ENCODE measurements at places on chromosomes 6 and 20.

DNA sequence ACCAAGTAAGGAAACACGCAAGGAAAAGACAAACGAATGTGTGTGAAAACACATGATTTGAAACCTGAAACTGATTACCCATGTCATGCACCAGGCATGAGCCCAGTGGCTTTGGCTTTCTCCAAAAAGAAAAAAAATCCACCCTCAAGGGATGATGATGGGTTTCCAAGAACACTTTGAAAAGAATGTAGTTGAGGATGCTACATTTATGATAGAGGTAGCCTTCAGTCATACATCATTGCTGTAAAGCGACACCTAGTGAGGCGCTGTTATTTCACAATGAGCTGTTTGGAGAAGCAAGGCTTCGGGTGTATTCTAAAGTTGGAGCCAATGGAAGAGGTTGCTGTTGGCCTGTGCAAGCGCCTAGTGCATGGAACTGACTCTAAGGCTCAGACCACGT, 124.9 kb downstream of the SCML4 start:
- H3K27ac ChIP-seq = no peak overlapping the region
- no peaks in the 10 kb centered on the region for H3K27me3 ChIP-seq
- H3K36me3 ChIP-seq = no peaks in the 10 kb centered on the region

- no peaks in the 10 kb centered on the region for H3K36me3 ChIP-seq
- no peak overlapping the region for H3K27ac ChIP-seq
- H3K4me3 ChIP-seq = no peak overlapping the region
- no peak for DNase-seq
Measured at GRCh38 chr6:110537208-110538123, 61.1 kb upstream of the SLC22A16 start.

DNA sequence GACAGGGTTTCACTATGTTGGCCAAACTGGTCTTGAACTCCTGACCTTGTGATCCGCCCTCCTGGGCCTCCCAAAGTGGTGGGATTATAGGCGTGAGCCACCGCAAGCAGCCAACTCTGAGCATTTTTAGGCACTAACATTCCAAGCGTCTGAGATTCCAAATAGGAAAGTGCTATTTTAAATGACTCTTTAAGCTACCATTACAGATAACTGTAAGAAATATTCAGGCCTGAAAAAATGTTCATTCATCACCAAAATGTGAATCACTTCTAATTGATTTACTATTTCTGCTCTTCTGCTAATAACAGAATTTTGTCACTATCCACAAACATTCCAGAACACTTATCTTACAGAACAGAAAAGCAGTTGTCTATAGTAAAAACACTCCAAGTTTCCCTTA, 106.5 kb downstream of the BACH2 start:
- no peak for DNase-seq
- no peaks in the 10 kb centered on the region for H3K4me1 ChIP-seq
- H3K27me3 ChIP-seq = no peaks in the 10 kb centered on the region
- no peaks in the 10 kb centered on the region for H3K36me3 ChIP-seq
- no peak overlapping the region for H3K4me3 ChIP-seq
- no peak overlapping the region for H3K27ac ChIP-seq

DNA sequence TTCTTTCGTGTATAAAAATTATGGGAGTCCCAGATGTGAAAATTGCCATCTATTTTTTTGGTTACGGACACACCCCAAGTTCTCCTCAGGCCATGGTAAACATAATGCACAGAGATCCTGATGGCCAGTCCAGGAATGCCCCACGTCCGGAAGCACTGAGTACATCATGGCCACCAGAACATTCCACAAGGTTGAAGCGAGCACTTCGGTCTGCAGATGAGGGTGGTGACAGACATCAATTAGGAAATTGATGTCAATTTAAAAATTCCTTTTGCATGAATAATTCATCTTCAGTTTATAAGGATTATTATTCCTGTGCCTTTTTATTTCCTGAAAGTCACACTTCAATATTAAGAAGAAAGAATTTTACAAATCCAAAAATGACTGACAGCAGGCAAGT, 13.2 kb upstream of the EXOC2 start:
- H3K36me3 ChIP-seq = no peaks in the 10 kb centered on the region
- no peak overlapping the region for H3K27ac ChIP-seq
- H3K4me1 ChIP-seq = no peaks in the 10 kb centered on the region

DNA sequence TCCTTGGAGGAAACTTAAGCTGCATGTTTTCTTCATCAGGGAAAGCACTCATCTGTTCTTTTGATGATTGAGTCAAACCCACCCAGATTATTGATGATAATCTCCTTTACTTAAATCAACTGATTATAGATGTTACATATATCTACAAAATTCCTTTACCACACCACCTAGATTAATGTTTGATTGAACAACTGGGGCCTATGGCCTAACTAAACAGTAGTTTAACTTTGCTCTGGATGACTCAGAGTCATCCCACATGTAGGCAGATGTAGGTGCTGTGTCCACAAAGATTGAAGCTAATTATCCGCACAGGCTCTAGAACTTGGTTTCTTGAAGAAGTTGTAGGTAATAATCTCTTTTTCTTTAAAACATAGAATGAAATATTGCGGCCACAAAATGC, 42.2 kb downstream of the PKIB start:
- H3K4me1 ChIP-seq = no peaks in the 10 kb centered on the region
- no peaks in the 10 kb centered on the region for H3K36me3 ChIP-seq
- no peak overlapping the region for H3K27ac ChIP-seq
- H3K27me3 ChIP-seq = no peaks in the 10 kb centered on the region

DNA sequence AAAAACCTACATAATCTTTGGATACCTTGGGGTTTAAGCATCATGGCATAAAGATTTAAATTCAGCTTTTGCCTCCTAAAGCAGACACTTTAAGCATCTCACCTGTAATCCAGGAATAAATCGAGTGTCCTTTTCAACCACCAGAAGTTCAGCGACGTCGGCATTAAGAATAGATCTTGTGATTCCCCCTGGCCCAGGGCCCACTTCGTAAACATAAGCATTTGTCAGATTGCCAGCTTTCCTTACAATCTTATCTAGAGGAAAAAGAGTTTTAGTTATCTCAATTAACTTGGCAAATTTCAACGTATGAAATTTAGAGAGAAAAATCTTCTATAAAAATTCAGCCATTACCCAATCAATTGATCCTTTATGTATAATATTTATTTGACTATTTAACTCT, 3.2 kb downstream of the TFB1M start:
- no peaks in the 10 kb centered on the region for H3K4me1 ChIP-seq
- no peaks in the 10 kb centered on the region for H3K36me3 ChIP-seq
- H3K27ac ChIP-seq = no peak overlapping the region
- no peak for DNase-seq
- H3K4me3 ChIP-seq = no peak overlapping the region

DNA sequence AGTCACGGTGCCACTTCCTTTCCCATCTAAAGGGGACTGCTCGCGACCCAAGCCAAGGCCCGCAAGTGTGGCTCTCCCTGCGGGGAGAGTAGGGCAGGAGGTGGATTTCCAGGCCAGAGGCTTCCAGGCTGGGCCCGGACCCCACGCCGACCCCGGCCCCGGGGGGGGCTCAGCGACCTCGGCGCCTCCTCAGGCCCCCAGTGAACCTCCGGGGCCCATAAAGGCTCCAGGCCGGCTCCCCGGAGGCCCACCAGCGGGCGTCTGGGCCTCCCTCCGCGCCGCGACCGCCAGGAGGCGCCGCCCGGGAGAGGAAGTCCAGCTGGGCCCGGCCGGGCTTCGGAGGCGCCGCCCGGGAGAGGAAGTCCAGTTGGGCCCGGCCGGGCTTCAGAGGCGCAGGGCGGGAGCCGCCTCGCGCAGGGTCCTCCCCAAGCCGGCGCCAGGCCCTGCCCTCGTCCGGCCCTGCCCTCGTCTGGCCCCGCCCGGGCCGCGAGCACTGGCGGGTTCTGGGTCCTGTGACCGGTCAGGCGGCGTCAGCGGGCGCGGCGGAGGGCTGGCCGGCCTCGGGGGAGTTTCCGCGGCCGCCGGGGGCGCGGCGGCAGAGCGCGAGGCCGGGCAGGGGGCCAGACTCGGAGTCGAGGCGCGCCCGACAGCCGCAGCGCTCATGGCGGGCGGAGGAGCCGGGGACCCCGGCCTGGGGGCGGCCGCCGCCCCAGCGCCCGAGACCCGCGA, at the start of gene RAB32:
Gene RAB32 (plus strand): TSS at position 623 of the 729 bp plus-strand sequence. CDS start 39 bp downstream, at position 662.
- peaks cover 22% of the 10 kb centered on the region for H3K4me1 ChIP-seq
- H3K27me3 ChIP-seq = no peaks in the 10 kb centered on the region
- DNase-seq = peak; percentile 98
- H3K36me3 ChIP-seq = no peaks in the 10 kb centered on the region
- H3K4me3 ChIP-seq = peak within 1 kb of the TSS; percentile 79

DNA sequence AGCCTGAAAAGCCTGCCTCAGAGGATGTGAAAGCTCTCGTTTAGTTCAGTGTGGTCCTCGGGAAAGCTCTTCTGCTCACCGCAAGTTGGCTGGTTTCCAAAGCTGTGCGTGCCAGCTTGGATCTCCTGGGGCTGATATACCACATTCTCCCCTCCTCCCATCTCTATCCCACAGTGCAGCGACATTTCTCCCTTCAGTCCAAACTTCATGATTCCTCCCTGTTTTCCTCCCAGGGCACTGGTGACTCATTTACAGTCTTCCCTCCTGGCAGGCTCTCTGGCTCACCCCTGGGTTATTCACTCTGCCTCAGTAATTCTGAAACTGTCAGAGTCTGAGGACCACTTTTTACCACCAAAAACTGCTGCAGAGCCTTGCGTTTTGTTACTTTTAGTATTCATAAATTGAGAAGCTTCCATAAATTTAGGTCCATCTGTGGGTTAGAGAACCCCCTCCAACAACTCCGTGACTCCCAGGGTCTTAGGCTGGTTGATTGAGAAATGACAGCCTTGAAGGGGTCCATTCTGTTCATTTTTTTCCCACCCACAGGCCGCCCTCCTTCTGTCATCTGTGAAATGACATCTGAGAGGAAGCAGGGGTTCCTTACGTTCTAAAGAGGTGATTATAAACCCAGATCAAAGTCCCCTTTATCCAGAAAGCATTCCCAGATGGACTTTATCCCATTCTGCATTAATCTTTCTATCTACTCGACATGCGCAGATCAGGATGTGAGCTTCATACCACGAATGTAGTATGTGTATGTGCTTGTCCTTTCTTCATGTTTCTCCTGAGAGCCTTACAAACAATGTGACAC, 6.1 kb downstream of the TRIM10 start:
- no peaks in the 10 kb centered on the region for H3K36me3 ChIP-seq
- no peak for DNase-seq
- H3K27me3 ChIP-seq = peaks cover 25% of the 10 kb centered on the region
- H3K4me1 ChIP-seq = peaks cover 3% of the 10 kb centered on the region

DNA sequence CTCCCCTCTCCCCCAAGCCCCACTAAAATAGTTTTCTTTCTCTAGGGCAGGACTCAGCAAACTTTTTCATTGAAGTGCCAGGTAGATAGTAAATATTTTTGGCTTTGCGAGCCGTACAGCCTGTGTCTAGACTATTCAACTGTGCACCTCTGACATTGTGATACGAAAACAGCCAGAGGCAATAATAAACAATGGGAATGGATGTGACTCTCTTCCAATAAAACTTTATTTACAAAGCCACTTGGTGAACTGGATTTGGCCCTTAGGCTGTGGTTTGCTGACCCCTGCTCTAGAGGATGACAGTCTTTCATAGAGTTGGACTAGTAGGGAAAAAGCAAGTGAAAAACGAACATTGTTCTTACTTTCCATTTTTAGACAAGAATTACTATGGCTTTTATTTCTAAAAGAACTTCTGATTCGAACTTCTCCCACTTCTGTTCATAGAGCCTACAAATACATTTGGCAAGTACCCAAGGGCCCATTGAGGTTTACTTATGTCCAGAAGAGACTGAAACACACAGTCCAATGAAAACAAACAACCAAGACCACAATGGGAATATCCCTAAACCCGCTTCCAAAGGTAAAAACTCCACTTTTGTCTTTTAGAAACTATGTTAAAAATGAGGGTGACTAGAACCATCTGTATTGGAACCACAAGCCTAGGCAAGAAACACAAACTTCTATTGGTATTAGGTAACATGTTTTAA, 46.4 kb upstream of the CDKAL1 start:
- peaks cover 55% of the 10 kb centered on the region for H3K36me3 ChIP-seq
- H3K4me3 ChIP-seq = no peak overlapping the region
- no peaks in the 10 kb centered on the region for H3K27me3 ChIP-seq
- H3K27ac ChIP-seq = no peak overlapping the region

DNA sequence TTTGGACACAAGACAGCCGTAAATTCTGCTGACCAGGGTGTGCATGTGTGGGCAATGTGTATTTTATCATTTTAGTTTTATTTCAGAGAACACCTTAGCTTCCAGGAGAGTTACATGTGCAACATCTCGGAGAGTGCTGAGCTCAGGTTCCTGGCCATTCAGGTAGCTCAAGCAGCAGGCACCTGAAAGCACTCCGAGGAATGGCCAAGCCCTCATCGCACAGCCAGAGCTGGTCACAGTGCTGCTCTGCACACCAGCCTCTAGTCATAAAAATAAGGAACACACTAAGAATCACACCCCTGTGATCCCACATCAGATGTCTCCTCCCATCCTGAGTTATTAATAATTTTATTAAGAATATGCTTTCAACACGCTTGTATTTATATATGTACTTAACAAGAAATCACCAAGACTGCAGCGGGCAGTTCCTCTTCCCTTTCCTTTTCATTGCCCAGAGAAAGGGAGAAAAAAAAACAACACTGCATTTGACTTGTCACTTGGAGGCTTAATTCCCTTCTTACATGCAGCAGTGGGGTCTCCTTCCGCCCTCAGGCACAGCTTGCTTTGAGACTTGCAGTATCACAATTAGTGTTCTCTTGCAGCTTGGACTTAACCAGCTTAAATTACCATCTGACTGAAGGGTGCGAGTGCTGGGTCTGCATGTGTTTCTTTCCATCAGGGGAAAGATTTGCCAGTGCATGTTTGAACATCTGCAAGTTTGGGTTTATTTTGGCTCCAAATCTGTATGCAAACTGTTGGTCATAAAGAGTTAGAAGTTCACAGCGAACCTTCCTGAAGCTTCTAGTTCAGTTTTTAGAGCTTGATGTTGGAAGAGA, 36.0 kb upstream of the IRF4 start:
- H3K36me3 ChIP-seq = peaks cover 8% of the 10 kb centered on the region
- no peak overlapping the region for H3K27ac ChIP-seq
- no peak overlapping the region for H3K4me3 ChIP-seq
- H3K27me3 ChIP-seq = no peaks in the 10 kb centered on the region
- no peak for DNase-seq

GRCh38 chr6:85118233-85118632, 331.6 kb upstream of the NT5E start:
- peaks cover 20% of the 10 kb centered on the region for H3K4me1 ChIP-seq
- no peaks in the 10 kb centered on the region for H3K27me3 ChIP-seq
- no peaks in the 10 kb centered on the region for H3K36me3 ChIP-seq

- H3K27me3 ChIP-seq = no peaks in the 10 kb centered on the region
- H3K36me3 ChIP-seq = peaks cover 13% of the 10 kb centered on the region
- DNase-seq = no peak
- H3K4me1 ChIP-seq = no peaks in the 10 kb centered on the region
- no peak overlapping the region for H3K27ac ChIP-seq
Measured at GRCh38 chr6:47535316-47536225, 58.0 kb downstream of the CD2AP start.

GRCh38 chr6:25927756-25928216, 2.7 kb downstream of the SLC17A2 start:
- H3K36me3 ChIP-seq = no peaks in the 10 kb centered on the region
- no peaks in the 10 kb centered on the region for H3K27me3 ChIP-seq
- no peaks in the 10 kb centered on the region for H3K4me1 ChIP-seq
- DNase-seq = no peak
- H3K27ac ChIP-seq = no peak overlapping the region
- no peak overlapping the region for H3K4me3 ChIP-seq

GRCh38 chr20:63205896-63206295, 10.0 kb downstream of the YTHDF1 start:
- H3K27me3 ChIP-seq = no peaks in the 10 kb centered on the region
- peaks cover 8% of the 10 kb centered on the region for H3K4me1 ChIP-seq
- no peak overlapping the region for H3K4me3 ChIP-seq
